ENCODE measurements at places on chromosomes 3 and 15. TPM values are rescaled to one million over a fixed set of nuclear protein-coding genes. Genes with fewer than 3 reads are reported as not detected.

Gene IL16
- 2.1 TPM for total RNA-seq

Gene ABI3BP
- 8.5 TPM for total RNA-seq

Gene RTP4
- 5.5 TPM for total RNA-seq

Gene ARID3B
- total RNA-seq = 2.7 TPM

Gene ACVR2B
- 1.1 TPM for total RNA-seq

Gene P2RY13
- total RNA-seq = not detected

Gene ASB14
- total RNA-seq = not detected

Gene CCNDBP1
- total RNA-seq = 59.1 TPM

Gene IP6K1
- 36.9 TPM for total RNA-seq

Gene WDR53
- total RNA-seq = 3.1 TPM

Gene SLC9C1
- not detected for total RNA-seq

Gene ARF4
- total RNA-seq = 182 TPM

Gene APOD
- total RNA-seq = 9.9 TPM

Gene VWA5B2
- total RNA-seq = not detected

Gene STAC
- 29.0 TPM for total RNA-seq

Gene P2RY1
- 1.7 TPM for total RNA-seq

Gene SIN3A
- total RNA-seq = 14.8 TPM

Gene MITF
- 3.1 TPM for total RNA-seq

Gene BFSP2
- not detected for total RNA-seq

Gene SLC51B
- not detected for total RNA-seq

Gene ANKUB1
- not detected for total RNA-seq

Gene PAQR9
- total RNA-seq = not detected

Gene NRROS
- 10.2 TPM for total RNA-seq

Gene SOX14
- total RNA-seq = not detected

Gene CCDC9B
- 7.7 TPM for total RNA-seq

Gene GPR87
- not detected for total RNA-seq

Gene IMPG2
- 0.07 TPM for total RNA-seq

Gene MESP2
- not detected for total RNA-seq

All from mammary microvascular endothelial cell (primary cell).